ENCODE measurements at places on chromosomes 6 and 20.
A peak's percentile ranks its signal among the peaks of the same experiment; 100 is the strongest.

DNA sequence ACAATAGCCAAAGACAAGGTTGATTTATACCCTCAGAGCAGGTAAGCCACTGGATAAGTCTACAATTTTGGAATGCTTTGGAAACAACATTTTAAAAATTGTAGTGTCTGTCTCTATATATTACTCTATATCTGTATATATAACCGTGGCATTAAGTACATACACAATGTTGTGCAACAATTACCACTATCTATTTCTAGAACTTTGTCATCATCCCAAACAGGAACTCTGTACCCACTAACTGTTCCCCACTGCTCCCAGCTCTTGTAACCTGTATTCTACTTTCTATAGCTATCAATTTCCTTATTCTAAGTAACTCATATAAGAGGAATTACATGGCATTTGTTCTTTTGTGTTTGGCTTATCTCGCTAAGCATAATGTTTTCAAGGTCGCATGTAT lies 78.2 kb upstream of the ASCC3 start:
- DNase-seq, result no peak

DNA sequence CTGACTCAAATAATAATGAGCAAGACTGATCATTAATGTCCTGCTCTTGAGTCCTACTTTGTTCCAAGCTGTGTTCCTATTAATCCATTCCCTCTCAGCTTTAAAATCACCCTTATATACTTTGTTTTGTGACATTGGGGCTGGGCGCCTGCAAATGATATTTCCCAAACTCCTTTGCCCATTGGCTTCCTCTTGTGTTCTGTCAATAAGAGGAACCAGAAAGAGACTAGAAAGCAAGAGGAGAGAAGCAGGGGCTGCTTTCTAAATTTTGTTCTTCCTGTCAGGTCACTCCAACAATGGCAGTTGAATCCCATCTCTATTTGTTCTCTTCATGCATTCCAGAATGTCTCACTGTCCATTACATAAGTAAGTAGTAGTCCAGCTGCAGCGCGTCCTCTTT lies 21.6 kb upstream of the TRIM27 start:
- DNase-seq, result no peak

DNA sequence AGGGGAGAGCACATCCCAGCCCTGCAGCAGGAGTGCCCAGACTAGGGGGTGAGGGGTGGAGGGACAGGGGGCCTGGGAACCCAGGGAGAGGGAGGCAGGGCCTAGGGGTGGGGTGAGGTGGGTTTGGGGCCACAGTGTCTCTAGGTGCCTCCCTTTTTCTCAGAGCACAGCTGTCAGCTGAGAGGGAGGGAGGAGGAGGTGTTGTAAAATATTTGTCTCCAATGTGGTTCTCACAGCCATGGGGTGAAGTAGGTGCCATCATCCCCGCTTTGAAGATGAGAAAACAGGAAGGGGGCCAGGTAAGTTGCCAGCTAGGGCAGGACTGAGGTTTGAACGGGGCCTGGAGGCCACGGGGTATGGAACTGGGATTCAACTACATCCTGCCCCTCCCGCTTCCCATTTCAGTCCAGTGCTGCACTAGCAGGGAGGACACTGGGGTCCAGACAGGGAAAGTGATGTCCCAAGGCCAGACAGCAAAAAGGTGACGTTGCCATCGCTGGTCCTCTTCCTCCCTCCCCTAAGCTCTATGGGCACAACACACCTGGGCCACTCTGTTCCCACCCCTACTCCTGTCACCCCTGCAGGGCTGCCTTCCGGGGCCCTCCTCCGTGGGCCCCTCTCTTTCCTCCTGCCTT lies 20.3 kb downstream of the PACSIN1 start:
- DNase-seq, result peak; percentile 50

DNA sequence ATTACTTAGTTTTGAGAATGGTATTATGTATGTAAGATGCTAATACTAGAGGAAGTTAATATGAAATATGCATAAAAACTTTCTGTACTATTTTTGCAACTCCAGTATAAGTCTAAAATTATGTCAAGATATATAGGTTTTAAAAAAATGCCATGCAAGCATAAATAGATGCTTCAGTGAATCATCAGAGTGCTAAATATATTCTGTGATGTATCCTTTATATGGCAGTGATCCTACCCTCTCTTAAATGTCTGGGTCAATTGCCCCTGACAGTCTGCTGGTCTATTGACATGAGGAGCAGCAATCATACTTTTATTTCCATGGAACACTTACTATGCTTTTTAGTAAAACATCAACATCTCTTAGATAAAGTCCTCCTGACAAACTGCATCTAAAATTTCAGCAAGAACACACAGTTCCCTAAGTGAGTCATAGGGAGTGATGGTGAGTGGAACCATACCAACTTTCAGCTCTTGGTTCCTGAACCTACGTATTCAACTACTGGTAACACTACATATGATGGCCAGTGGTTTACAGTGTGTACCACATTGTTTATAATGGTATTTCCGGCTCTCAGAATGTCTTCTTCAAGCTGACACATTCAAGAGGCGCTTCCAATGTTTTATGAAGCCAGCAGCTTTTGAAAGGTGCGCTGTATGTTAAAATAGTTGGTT lies 928.7 kb upstream of the GJE1 start:
- no peak for DNase-seq

DNA sequence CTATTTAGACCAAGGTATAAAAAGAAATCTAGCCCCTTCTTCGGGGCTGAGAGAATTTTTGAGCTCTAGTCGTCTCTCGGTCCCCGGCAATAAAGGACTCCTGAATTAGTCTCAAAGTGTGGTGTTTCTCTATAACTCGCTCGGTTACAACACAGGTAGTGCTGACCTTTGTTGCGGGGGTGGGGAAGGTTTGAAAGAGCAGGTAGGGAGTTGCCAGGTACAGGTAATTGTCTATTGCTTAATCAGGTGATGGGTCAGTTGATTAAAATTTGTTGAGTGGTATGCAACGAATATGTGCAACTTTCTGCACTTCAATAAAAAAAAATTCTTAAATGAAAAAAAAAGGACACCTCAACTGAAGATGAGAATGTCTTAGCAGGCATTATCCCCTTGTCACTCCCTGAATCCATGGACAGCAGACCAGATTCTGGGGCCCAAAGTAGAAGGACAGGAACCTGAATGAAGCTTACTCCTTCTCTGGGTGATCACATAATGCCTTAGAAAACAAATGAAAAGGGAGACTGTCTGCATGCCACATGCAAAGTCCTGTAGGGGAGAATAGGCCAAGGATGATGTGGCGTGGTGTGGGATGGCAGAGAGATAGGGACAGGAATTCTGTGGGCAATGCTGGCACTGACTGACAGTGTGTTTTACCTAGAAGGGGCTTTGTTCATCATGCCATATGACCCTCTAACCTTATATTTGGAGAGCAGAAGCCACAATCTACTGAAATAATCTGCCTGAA lies 157.6 kb upstream of the OLIG3 start:
- DNase-seq, result no peak

GRCh38 chr6:51814418-51814817 lies 273.0 kb downstream of the PKHD1 start:
- no peak for DNase-seq

- no peak for DNase-seq
Measured at GRCh38 chr6:39153766-39154397, 38.9 kb upstream of the SAYSD1 start.

DNA sequence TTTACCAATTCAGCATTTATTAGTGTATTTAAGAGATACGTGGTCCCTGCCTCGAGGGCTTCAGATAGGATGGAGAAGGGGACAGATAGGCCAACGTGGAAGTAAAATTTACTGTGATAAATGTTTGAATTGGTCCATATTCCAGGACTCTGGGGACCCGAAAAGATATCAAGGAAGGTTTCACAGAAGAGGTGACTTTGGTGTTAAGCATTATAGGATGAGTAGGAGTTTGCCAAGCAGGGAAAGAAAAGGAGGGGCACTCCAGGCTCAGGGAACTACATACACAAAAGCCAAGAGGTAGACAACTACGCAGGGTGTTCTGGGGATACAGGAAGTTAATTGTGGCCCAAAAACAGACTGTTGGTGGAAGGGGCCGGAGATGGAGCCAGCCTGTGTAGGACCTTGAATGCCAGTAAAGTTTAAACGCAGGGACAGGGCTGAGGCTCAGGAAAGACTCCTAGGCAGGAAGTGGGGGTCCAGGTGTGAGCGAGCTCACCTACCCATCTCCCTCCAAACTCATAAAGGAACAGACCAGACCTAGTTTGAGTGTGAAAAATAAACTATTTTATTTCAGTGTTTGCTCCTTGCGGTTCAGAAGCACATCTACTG lies 37.0 kb downstream of the TGM2 start:
- no peak for DNase-seq

DNA sequence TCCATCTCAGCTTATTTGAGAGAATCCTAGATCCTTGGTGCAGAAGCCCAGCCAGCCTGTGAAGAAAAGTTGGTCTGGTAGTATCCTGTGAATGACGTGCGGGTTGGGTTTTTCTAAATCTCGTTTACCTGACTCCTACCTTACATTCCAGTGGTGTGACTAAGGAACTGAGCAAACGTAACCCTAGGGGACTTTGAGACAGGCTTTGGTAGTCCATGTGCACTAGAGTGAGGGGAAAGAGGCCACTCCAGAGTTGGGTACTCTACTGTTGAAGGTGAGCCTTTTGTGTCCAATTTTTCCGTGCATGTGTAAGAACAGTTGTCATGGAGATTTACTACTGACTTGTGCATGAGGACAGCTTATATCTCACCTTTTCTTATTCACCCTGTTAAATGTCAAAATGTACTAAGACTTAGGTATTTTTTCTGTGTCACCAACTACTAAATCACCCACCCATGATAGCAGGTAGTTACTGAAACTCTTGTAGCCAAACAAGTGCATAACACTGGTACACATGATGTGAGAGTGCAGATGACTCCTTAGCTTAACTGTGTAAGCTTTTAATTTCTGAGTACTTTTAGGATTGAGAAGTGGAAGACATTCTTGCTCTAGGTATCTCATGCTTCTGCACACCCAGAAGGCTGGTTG lies 26.3 kb upstream of the PLCG1 start:
- DNase-seq, result no peak

Measured in CD4-positive, alpha-beta T cell treated with Interleukin-17A for 4 hours (primary cell).